ENCODE measurements at places on chromosomes 1 and 21.

DNA sequence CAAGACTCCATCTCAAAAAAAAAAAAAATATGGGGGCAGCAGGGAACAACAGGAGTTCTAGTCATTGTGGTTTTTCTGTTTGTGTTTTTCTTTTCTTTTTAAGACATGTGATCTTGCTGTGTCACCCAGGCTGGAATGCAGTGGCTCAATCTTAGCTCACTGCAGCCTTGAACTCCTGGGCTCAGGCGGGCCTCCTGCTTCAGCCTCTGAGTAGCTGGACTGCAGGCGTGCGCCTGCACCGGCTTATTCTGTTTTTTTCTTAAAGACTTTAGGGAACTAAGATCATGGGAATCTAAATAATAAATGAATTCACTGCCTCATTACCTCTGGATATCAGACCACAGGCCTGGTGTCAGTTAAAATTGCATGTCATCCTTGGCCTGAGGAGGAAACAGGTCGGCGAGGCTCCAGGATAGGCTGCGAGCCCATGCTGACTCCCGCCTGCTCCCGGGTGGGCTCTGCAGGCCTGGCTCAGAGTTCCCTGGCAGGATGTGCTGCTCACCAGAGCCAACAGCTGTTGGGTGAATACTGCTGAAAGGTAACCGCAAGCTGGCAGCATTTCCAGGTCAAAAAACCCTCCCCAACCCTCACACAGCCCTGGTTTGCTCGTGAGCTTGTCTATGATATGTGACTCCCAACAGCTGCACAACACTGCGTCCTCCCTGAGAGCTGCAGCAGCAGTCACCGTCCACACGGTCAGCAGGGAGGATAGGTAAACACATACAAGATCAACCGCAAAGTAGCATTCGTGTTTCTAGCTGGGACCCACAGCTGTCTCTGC is 58.1 kb downstream of the SCCPDH start:
- no peak for DNase-seq

GRCh38 chr1:242245255-242245654 is 246.4 kb upstream of the MAP1LC3C start:
- DNase-seq, result no peak

DNA sequence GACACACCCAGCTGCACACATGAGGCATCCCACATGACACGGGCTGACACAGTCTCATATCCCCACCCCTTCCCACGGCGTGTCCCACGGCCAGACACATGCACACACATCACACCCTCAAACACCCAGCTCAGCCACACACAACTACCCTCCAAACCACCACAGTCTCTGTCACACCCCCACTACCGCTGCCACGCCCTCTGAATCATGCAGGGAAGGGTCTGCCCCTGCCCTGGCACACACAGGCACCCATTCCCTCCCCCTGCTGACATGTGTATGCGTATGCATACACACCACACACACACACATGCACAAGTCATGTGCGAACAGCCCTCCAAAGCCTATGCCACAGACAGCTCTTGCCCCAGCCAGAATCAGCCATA is 22.6 kb downstream of the PODN start:
- no peak for DNase-seq

- DNase-seq, result no peak
These were observed 183.5 kb downstream of the MATN1 start for GRCh38 chr1:30539884-30540283.

GRCh38 chr1:98817821-98818220 is 156.3 kb downstream of the SNX7 start:
- no peak for DNase-seq

GRCh38 chr1:37474697-37475379 is 458 bp downstream of the ZC3H12A start:
- DNase-seq, result no peak

- DNase-seq, result no peak
These were observed 84.9 kb downstream of the C4BPA start for GRCh38 chr1:207188901-207189300.

DNA sequence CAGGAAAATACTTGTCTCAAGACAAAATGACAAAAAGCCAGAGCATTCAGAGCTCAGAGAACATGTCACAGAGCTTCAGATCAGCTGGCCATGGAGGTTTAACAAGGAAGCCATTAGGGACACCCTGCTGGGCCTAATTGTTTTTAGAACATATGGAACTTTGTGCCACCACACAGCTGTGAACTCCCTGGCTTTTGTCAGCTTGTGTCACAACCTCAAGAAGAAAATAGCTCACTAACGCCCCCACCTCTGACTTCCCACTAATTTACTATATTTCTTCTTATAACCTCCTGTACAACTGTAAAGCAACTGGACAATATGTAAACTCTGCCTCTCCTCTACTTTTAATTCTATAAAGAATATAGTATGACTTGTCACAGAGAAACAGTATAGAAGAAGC is 21.0 kb upstream of the TDRD10 start:
- DNase-seq, result no peak

DNA sequence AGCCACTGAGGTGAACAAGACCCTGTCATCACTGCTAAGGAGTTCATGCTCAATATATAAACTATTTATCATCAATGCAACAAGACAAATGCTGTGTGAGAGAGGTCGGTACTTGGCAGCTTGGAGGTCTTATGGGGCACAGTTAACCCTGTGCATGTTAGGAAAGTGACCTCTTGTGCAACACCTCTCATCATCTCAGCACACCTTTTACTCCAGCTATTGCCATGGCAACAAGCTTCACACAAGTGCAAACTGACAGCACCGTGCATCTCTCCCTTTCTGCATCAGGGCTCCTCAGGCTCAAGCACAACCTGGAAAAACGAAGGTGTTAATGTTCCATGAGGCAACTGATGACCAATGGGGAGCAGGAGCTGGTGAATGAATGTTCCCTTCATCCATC is 14.7 kb upstream of the MYSM1 start:
- DNase-seq, result no peak

- DNase-seq, result no peak
These were observed 98.1 kb upstream of the ZNF678 start for GRCh38 chr1:227465256-227465655.

DNA sequence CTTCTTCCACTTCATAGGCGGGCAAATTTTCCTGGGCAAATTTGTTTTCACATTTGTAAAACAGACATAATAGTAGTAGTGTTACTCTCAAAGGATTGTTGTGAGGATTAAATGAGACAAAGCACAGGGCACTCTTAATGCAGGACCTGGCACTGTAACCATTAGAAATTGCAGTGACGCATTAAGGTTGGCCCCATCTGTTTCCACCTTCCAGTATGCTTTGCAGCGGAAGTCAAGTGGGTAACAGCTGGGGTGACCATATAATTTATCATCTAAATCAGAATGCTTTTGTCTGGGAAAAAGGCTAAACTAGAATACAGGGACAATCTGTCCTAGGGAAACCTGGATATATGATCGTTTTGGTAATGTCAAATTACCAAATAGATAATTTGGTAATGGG is 132.5 kb upstream of the CACHD1 start:
- DNase-seq, result no peak

- no peak for DNase-seq
These were observed 7.4 kb downstream of the S100A9 start for GRCh38 chr1:153364766-153365666.

- DNase-seq, result no peak
These were observed 5.9 kb downstream of the OR6K2 start for GRCh38 chr1:158694596-158694995.
